ENCODE measurements at places on chromosomes 3 and 15. TPM values are rescaled to one million over a fixed set of nuclear protein-coding genes. Genes with fewer than 3 reads are reported as not detected.

Gene UROC1
- total RNA-seq = not detected

Gene ITIH4
- 2.3 TPM for total RNA-seq

Gene RARB
- 52.7 TPM for total RNA-seq

Gene GABPB1
- 51.3 TPM for total RNA-seq

Gene FBXL22
- 0.58 TPM for total RNA-seq

Gene NR2E3
- 0.38 TPM for total RNA-seq

Gene ITGB5
- 274 TPM for total RNA-seq

Gene ZNF80
- total RNA-seq = not detected

Gene ZNF501
- total RNA-seq = 4.5 TPM

Gene INSYN1
- total RNA-seq = 1.5 TPM

Gene GTF2A2
- 45.8 TPM for total RNA-seq

Gene ADAMTSL3
- total RNA-seq = 0.38 TPM

Gene SLC12A1
- under 0.01 TPM for total RNA-seq

Gene RBP2
- not detected for total RNA-seq

Gene CNTN3
- 0.96 TPM for total RNA-seq

Gene RETNLB
- total RNA-seq = not detected

Gene GOLGA6L10
- 0.19 TPM for total RNA-seq

Gene GPR62
- total RNA-seq = not detected

Gene PPP1R14D
- not detected for total RNA-seq

Gene CNTN6
- total RNA-seq = under 0.01 TPM

Gene SLC51A
- not detected for total RNA-seq

Gene WDR93
- total RNA-seq = under 0.01 TPM

Gene MAGEL2
- under 0.01 TPM for total RNA-seq

Gene RARRES1
- 111 TPM for total RNA-seq

Gene ANKUB1
- not detected for total RNA-seq

Gene OXSM
- 12.4 TPM for total RNA-seq

Gene GHSR
- total RNA-seq = not detected

Gene PLAAT1
- not detected for total RNA-seq

Gene CELSR3
- 0.85 TPM for total RNA-seq

Gene OSTN
- total RNA-seq = 10.4 TPM

Gene NCK1
- total RNA-seq = 57.2 TPM

Gene LSM3
- 15.9 TPM for total RNA-seq

Gene ROBO2
- total RNA-seq = under 0.01 TPM

Gene SKOR1
- total RNA-seq = under 0.01 TPM

Gene MELTF
- 24.2 TPM for total RNA-seq

Gene SGO1
- total RNA-seq = 9.8 TPM

Gene ACTC1
- not detected for total RNA-seq

Gene FBXO40
- total RNA-seq = not detected

Gene PIGZ
- total RNA-seq = 1.5 TPM

Gene C2CD4A
- 0.28 TPM for total RNA-seq
